ENCODE measurements at places on chromosomes 4 and X.

- no peak for DNase-seq
These were observed 208.6 kb upstream of the SFRP2 start for GRCh38 chr4:153997516-153997915.

- DNase-seq = no peak
These were observed 100.2 kb upstream of the MSX1 start for GRCh38 chr4:4759232-4759631.

- DNase-seq = no peak
These were observed 2.3 kb downstream of the FRYL start for GRCh38 chr4:48777739-48778138.

DNA sequence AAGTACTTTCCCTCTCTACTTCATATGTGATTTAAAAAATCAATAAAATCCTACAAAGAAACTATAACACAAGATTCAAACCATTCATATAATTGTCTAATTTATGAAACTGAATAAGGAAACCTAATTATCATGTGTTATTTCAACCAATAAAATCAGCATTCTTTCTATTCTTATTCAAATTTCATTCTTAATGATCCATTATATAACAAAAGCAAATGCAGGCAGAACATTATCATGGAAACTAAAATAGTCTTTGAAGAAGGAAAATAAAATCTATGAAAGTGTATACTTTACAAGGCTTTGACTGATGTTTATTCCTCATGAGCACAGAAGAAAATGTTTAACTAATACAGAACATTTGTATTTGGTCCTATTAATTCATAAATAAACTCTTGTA is 47.6 kb downstream of the CNOT6L start:
- DNase-seq = no peak

DNA sequence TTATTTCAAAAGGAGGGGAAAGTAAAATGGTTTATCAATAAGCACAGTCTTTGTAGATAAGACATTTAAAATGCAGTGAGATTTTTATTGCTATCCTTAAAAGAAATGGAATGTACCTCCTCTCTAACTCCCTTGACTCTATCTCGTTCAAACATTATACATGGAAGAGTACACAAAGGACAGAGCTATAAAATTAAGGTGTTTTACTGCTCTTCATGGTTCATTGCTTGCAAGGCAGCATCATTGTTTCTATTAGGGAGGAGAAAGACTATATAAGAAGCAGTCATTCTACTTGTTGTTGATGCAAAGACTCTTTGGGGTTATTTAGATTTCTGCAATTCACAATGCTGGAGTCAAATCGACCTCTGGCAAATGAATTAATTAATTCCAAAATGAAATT is 380.2 kb upstream of the NDST3 start:
- no peak for DNase-seq

DNA sequence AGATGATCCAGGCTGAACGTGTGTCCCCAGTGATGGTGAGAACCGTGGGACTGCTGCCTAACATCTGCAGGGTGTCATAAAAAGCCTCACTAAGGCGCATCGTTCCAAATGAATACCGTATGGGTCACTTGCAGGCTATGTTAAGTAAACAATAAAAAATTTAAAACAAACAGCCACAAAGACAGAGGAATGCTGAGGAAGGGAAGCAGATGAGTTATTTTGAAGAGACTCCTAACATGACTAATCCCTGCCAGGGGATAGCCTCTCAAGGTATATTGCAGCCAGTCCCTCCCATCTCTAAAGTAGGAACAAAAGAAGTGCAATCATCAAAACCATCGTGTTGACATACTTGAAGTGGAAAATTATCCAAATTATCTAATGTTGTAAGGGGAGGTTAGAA is 83.8 kb downstream of the UNC5C start:
- no peak for DNase-seq

DNA sequence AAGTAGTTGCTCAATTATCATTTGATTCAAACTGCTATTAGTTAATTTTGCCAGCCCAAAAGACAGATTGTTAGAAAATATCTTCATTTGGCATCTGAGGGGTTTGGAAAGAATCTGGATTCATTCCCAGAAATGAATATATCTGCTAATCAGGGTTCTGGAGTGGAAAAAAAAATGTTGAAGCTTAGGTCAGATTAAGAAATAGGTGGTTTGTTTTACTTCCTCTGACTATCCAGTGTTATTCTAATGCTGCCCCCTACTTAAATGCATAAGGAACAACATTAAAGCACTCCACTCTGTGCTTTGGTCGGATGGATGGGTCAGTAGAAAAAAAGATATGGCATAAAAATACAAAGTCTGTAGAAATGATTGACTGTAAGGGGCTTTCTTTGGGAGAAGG is 89.0 kb downstream of the LUZP4 start:
- DNase-seq = no peak
